ENCODE measurements at places on chromosomes 1 and 21. TPM values are rescaled to one million over a fixed set of nuclear protein-coding genes. Genes with fewer than 3 reads are reported as not detected.

- DNase-seq: no peak
These were observed 87.9 kb downstream of the CDC14A start for GRCh38 chr1:100440075-100440809.

DNA sequence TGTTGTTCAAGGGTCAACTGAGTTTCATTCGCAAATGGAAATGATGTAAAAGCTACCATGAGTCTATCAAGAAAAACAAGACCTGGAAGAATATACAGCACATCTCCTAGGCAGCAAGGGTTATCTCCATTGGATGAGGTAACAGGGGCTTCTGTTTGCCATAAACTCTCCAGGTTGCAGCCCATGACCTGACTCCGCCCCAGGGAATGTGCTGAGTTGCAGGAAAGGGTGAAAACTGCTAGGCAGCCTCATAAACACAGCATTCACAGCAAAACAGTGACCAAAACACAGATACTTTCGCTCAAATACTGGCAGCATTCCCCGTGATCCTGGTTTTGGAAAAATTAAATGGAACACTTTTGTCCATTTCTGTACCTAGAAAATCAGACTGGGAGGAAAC lies 20.2 kb upstream of the ACTA1 start:
- DNase-seq: no peak

GRCh38 chr1:244896550-244896949 lies 32.2 kb upstream of the HNRNPU start:
- DNase-seq: no peak

DNA sequence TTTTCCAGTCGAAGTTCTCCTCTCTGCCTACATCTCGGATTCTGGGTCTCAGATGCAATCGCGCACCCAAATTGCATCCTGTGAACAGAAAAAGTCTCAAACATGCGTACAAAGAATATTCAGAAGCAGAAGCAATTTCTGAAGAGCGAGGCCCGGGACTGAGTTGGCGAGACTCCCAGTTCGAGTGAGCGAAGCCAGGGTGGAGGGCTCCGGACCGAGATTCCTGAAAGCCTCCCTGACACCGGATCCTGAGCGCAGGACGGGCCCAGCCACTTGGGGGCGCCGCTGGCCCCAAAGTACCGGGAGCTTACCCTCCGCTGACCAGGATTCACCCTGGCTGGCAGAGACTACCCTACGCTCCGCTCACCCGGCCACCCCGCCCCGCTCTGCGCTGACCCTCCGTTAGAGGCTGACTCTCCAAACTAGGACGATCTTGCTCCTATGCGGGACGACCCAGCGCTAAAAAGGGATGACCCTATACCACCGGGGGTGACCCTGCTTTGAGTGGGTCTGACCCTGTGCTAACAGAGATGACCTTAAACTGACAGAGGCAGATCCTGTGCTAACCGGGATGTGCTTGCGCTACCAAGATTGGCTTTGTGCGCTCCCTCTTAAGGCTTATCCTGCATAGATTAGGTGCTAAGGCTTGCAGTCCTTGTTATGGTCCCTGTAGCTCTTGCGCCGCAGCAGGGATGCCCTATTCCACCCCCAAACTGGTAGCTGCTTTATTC lies 12.1 kb downstream of the FOXD2 start:
- no peak for DNase-seq

DNA sequence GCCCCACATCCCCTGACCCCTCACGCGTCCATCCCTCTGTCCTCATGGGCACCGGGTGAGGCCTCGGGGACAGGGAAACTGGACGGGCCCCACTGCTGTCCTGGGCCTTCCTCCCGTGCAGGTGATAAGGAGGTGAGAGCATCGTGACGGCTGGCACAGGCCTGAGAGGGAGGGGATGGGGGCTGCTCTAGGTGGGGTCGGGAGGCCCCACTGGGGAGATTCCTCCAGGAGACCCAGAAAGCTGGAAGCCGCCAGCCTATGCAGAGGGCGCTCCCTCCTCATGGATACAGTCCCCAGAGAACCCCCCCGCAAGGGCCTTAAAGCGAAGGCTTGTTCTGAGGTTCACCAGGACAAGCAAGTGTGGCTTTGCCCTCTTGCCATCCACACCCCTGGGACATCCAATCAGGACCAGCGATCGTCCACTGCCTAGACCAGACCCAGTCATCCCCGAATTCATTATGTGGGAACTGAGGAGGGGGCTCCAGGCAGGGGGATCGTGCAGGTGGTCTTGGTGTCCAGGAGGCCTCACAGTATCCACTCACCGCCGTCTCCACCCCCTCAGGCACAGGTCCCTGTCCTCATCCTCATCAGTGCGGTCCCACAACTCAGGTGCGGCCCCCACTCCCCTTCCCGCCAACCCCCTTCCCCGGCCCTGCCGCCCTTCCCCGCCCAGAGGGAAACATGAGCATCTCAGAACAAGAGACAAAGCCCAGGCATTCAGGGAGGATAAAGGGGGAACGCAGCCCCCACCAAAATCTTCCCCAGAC lies 45.3 kb upstream of the COL18A1 start:
- no peak for DNase-seq

- no peak for DNase-seq
These were observed 54.3 kb downstream of the RPS6KA1 start for GRCh38 chr1:26583646-26584485.

DNA sequence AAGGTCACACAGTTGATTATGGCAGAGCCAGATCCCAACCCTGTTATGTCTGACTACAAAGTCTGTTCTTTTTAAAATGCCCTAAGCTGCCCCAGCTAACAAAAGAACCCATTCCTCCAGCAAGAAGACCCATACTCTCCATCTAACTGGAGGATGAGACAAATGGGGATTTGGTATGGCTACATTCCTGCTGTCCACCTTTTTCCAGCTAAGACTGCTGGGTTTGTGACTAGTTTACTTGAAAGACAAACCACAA lies 112.8 kb downstream of the KIAA0319L start:
- DNase-seq: no peak

GRCh38 chr1:67159233-67159632 lies 7.0 kb upstream of the IL23R start:
- DNase-seq: no peak

HHIPL2 gene
- 0.48 TPM for polyA plus RNA-seq

All from left renal cortex interstitium (tissue), 4 donors.